ENCODE measurements at places on chromosomes 6 and 20.

DNA sequence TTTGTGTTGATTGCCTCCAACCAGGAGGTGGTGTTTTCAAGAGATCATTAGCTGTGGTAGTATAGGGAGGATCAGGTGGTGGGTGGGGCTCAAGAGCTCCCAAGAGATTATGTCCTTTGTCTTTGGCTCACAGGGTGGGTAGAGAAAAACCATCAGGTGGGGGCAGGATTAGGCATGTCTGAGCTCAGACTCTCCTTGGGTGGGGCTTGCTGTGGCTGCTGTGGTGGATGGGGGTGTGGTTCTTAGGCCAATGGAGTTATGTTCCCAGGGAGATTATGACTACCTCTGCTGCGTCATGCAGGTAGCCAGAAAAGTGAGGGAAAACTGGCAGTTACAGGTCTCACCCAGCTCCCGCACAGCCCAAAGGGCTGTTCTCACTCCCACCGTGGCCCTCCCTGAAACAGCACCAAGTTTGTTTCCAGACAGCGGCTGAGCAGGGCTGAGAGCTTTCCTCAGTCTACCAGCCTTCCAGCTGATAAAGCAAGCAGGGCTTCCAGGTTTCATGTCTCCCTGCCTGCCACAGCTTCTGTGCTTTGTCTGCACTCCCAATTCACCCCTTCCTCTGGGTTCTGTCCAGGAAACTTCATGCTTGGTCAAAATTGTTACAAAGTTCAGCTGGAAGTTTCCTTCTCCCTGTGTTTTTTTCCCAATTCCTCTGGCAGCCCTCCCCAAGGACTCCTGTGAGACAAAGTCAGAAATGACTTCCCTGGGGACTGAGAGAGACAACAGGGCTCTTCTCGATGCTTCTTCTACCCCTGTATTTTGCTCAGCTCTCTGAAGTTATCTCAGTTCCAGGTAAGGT is 481.1 kb upstream of the MAN1A1 start:
- no peak for DNase-seq

- DNase-seq: no peak
These were observed 30.3 kb downstream of the BNIP5 start for GRCh38 chr6:36306375-36306774.

DNA sequence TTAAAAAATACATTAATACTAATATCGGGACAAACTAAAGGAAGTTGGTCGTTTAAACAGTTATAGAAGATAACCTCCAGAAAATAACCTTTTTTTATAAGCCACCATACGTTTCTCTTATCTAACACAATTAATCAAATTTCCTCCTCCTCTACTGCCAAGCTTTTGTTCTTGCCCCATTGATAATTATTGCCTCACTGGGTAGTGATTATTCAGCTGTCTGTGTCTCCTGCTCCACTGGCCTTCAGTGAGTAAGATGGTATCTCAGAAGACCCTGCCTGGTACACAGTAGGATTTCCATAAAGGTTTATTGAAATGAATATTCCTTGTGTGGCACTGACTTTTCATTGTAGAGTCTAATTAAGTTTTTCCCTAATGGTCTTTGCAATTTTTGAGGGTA is 165.5 kb upstream of the SCGN start:
- DNase-seq: no peak

DNA sequence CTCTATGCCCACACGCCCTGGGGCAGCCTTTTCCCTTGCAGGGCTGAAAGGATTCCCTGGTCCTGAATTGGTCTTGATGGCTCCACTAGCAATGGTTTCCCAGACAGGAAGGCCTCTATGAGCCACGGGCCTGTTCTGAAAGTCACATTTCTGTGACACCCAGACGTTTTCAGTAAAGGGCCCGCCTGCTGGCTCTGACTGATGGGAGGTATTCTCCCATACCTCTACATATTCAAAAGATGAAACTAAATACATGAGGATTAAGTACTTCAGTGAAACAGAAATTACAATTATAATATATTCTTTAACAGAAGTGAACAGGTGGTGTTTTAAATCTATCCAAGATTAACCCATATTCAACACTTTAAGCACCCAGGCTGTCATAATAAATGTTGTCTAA is 629.8 kb downstream of the CDH26 start:
- DNase-seq: no peak

- no peak for DNase-seq
These were observed 248.1 kb upstream of the FOXQ1 start for GRCh38 chr6:1063671-1064355.

DNA sequence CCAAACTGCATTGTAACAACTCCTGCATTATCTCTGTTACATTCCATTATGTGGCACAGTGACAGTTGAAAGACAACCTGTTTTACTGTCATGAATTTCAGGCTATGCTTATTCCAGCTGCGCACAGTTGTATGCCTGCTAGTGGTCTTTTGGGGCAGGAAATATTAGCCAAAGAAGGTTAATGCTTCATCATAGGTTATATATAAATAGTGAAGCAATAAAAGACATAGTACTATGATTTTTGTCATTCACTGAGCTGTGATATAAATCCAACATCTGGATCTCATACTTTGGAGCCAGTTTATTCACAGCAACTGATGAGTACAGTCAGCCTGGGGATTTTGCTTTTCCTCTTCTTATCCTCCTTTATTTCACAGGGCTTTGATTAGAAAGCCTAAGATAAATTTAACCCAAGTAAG is 55.6 kb downstream of the FILIP1 start:
- no peak for DNase-seq

- no peak for DNase-seq
These were observed 879.7 kb downstream of the QKI start for GRCh38 chr6:164294047-164294784.
